CD4-positive, alpha-beta T cell treated with Interleukin-4 for 4 hours (primary cell): ENCODE measurements at places on chromosomes 2 and 18.

DNA sequence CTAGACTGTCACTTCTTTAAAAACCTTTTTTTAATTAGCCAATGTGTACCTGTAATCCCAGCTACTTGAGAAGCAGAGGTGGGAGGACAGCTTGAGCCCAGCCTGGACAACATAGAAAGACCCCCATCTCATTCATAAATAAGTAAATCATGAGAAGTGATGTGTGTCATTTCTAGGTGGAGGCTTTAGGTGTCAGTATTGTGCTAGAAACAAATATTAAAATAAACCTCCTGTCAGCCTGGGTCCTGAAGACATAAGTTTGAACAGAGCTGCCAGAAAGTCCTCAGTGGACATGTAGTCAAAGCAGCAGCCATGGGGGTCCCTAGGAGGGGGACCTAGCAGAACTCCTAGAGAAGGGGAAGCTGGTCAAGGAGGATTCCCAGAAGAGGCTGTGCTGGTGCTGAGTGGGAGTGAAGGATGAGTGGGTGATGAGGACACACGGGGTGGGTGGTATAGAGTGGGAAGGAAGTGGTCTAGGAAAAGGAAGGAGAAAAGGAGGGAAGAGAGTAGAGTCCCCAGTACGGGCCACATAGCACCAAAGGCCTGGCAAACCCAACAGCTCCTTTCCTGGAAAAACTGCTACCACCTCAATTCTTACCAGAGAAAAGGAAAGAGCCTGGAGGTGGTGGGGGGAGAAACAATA, 316.6 kb upstream of the NCKAP5 start:
- no peak for DNase-seq

DNA sequence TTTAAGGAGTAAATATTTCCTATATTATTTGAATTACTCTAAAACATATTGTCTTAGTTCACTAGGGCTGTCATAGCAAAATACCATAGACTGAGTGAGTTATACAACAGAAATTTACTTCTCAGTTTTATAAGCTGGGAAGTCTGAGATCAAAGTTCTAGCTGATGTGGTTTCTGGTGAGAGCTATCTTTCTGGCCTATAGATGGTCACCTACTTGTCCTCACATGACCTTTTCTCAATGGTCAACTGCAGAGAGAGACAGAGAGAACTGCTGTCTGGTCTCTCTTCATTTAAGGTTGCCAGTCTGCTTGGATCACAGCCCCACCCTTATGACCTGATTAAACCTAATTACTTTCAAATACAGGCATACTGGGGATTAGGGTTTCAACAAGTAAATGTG, 490.9 kb downstream of the FBXO15 start:
- DNase-seq: no peak

- no peak for DNase-seq
These were observed 12.0 kb upstream of the CDK15 start for GRCh38 chr2:201794294-201794693.

DNA sequence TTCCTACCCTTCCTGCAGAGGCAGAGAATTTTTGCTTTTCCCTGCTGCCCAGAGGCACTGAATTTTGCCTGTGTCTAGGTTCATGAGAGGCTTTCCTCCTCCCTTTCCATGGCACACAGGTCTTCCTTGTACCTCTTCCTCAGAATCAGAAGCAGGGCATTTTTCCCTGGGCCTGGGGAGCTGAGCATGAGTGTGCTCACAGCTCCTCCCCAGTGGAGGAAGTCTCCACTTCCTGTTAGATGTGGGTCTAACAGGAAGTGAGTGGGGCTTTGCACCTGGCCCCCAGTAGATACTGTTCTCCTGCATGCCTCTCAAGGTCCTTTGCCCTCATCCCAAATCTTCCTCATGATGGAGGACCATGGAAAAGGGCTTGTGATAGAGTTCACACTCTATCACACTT, 297.2 kb upstream of the FIGN start:
- DNase-seq: no peak

DNA sequence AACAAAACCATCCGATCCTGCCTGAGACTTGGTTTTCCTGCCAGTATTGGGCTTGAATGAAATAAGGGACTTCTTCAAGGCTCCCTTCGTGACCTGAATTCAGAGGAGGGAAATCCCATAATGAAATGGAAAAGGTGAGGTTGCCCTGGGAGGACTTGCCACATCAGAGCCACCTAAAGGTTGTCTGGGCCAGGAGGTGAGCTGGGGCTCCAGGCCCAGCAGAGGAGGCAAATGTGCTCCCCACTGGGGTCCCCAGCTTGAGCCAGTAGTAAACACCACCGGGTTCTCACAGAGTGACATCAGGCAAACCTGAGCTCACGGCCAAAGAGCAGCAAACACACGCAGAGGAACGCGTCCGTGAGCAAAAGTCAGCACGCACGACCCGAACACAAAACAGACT, 28.6 kb upstream of the CTDP1 start:
- no peak for DNase-seq

- no peak for DNase-seq
These were observed 450 bp downstream of the KCNH7 start for GRCh38 chr2:162838136-162838497.

DNA sequence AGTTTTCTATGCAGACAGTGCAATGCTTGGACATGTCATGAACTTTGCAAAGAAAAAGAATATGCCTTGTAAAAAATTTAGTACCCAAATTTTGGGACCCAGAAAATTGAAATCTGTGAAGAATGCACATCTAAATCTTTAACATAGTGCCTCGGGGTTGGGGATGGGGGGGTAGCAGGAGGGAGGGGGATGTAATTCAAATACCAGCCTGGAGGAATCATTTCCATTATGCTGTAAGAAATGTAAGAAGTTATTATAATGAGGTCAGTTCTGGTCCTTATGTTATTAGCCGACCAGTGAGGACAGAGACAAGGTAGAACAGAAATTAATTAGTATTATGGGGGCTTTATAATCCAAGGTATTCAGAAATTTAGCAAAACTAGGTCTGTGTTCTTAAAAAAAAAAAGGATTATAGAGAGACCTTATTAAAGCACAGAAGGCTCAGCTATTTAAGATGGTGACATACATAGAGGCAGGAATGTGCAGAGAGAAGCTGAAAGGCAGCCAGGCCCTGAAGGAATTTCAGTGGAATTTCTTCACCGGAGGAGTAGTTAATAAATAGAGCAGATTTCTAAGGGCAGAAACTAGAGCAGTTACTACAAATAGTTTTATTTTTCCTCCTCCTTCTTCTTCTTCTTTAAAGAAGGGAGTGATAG, 89.0 kb upstream of the RBMS1 start:
- DNase-seq: no peak

DNA sequence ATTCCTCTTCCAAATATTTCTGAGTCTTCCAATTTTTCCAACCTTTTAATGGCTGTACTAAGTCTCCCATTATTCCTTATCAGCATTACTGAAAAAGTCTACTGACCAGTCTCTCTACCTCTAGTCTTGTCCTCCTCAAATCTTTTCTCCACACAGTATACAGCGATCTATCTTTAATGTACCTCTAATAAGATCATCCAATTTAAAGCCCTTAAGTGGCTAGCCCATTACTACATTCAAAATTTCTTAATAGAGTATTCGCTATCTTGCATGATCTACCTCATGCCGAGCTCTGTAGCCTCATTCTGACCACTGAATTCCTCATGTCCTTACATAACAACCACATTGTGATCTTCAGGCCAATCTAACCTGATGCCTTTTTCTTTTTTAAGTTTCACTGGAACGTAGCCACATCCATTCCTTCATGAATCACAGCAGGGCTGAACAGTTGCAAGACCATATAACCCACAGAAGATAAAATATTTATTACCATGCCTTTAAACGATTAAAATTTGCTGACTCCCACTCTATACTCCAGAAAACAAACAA, 57.9 kb downstream of the SLC66A3 start:
- no peak for DNase-seq
